ENCODE measurements at places on chromosomes 3 and 15. TPM values are rescaled to one million over a fixed set of nuclear protein-coding genes. Genes with fewer than 3 reads are reported as not detected.
A peak's percentile ranks its signal among the peaks of the same experiment; 100 is the strongest.

IL17RB gene
- total RNA-seq = 2.2 TPM

TKT gene
- 331 TPM for total RNA-seq

GOLGA8S gene
- not detected for total RNA-seq

PLCB2 gene
- total RNA-seq = 33.8 TPM

COX17 gene
- 111 TPM for total RNA-seq

CPA3 gene
- total RNA-seq = not detected

CFAP100 gene
- not detected for total RNA-seq

DNA sequence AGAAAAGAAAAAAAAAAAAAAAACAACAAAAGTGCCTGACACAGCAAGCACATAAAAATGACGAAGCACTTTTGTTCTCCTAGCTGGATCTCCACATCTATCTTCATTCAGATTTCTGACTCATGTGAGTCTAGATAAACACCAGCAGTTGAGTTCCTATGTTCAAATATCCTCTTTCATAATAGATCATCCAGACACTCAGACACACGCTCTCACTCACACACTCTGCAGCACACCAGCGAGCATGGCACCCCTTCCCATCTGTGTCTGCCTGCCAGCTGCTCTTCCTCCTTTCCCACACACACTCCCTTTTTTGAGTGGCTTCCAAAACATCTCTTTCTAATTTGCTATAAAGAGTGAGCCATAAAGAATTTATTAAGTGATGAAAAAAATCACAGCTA is 19.8 kb upstream of the CELF6 start:
- no peak for DNase-seq

- DNase-seq = no peak
Measured at GRCh38 chr15:87573039-87573438, 683.5 kb downstream of the NTRK3 start.

DNA sequence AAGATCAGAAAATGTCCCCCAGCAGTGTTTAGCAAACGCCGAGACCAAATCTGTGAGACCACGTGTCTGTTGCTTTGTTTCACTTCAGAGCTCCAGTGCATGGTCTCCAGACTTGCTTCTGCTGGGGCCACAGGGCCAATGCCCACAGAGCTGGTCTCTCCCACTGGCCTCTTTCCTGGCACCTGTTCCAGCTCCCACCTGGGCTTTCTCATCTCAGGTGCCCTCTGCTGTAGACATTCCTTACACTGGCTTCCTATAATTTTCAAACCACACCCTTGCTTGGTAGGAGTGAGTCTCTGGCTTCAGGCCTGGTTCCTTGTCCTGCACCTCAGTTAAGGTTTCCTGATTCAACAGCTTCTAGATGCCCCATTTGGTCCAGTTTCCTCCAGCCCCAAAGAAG is 243.1 kb downstream of the ADAMTS17 start:
- no peak for DNase-seq

- no peak for DNase-seq
Measured at GRCh38 chr15:92812271-92812670, 87.9 kb upstream of the CHD2 start.

DNA sequence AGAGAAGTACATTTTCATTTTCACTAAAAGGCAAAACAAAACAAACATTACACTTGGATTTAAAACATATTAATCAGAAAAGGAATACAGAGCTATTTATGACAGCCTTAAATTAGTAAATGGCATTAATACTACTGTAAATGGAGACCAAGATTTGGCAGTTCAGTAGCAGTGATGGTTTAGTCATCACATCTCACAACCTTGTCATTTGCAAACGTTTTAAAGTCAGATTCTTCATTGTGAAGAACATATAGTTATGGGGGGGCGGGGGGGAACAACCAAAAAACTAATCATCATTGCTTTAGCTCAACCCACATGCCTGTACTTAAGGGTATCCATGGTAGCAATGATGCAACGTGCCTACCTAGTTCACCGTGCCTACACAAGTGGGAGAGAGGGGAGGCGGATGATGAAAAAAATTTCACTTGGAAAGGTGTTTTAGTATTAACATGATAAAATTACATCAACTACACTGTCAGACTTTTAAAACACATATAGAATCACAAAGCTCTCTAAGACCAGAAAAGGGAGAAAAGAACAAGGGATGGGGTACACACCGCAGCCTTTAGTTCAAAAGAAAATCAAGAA is 40.1 kb downstream of the DLG1 start:
- DNase-seq = no peak

- DNase-seq = no peak
Measured at GRCh38 chr3:73868688-73869315, 244.1 kb upstream of the PDZRN3 start.

DNA sequence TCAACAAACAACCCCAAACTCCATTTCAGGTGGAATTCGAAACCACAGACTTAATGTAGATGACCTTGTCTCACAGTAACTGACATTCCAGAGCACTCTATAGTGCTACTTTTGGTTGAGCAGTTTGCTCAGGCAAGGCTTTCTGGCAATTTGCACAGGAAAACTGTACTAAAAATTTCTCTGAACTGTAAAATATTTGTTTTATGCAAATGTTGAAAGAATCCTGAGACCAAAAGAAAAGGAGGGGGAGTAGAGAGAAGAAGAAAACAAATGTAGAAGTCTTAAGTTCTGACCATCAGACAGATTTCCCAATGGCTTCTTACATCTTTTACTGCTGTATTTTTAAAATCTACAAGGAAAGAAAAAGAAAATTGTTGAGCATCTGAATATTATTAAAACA is 53.5 kb downstream of the DTWD1 start:
- no peak for DNase-seq

- no peak for DNase-seq
Measured at GRCh38 chr15:66670762-66671580, 31.1 kb upstream of the SMAD6 start.

DNA sequence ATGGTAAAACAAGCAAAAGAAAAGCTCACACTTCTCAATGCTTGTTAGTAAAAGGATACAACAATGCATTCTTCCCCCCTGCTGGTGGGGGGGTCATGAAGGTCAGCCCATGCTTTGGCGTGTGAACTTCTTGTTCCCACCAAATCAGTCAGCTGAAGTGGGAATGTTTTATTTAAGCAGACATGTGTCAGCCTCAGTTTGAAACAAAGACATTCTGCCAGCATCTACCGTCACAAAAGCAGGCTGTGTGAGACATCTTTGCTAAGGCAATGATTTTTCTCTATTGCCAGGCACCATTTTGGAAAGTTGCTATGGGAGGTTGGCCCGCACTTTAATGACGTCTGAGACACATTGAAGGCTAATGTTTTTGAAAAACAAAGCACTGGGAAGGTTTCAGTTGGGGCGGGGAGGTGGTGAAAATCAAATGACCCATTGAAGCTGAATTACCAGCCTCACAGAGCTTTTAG is 206.6 kb downstream of the TLE3 start:
- no peak for DNase-seq

GRCh38 chr3:177889161-177889560 is 647.1 kb upstream of the KCNMB2 start:
- DNase-seq = no peak

DNA sequence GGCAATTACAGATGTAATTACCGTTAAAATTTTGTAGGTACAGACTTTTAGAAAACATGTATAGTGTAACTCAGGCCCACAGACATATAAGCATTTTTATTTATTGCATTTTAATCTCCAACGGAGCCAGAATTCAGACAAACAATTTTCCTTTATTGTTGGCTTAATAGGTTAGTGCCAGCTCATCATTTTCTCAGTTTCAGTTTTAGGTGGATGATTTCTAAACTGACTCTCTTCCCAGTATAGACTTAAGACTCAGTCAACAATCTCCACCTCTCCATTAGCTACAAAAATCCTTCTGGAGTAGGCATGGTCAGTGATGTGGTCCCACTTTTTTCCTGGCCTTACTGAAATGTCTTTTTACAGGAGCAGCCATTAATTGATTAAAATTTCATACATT is 994.6 kb downstream of the TBL1XR1 start:
- no peak for DNase-seq

GRCh38 chr15:100720406-100720967 is 118.1 kb downstream of the ASB7 start:
- DNase-seq = no peak

DNA sequence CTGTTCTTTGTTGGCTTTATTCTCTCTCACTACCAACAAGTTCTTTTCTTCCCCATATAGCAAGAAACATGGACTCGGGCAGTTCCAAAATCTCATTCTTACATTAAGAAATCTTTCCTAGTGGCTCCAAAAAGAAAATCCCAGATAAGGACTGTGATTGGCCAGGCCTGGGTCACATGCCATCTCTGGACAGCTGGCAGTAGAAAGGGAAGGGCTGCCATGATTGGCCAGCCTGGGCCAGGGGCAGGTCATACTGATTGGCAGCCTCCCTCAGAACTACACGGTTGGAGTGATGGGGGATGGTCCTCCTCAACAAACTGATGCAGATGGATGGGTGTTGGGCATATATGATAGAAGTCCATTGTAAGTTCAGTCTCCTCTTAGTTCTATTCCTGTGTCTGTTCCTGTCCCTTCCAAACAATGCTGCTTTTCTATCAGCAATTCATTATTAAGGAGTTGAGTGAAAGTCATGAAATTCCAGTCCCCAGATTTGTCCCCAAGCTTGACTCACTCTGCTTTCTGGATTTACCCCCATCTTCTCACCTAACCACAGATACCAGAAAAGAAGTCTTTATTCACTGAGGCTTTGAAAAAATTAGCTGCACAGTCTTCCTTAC is 175.5 kb downstream of the ATG7 start:
- no peak for DNase-seq

DNA sequence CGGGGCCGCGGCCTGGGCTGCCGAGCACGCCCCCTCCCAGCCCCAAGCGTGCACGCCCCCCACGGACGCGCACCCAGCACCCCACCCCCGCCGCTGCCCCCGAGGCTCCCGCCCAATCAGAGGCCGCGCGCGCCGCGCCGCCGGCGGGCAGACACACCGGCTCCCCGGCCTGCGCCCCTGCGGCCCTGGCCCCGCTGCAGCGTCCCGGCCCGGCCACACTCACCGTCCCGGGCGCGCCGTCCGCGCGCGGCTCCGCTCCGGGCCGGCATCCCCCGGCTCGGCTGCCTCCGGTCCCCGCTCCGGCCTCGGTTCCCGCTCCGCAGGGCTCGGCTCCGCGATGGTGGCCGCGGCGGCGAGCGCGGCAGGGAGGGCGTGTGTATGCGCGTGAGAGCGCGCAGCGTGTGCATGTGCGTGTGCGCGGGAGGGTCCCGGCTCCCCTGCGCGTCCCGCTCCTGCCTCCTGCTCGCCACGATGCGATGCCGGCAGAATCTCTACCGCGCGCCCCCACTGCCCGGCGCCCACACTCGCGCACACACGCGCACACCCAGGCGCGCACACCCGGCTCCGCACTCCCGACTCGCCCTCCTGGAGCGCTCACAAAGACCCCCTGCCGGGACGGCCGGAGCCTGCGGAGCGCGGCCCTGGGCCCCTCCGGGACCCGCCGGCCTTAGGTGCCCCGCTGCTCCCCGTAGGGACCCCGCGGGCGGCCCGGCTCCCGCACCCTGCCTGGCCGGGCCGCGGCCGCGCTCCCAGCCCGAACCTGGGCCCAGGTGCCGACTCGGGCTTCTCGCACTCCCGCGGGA is 186.5 kb upstream of the LINGO1 start:
- DNase-seq = no peak

GRCh38 chr15:55897560-55898336 is 95.7 kb downstream of the NEDD4 start:
- no peak for DNase-seq

DNA sequence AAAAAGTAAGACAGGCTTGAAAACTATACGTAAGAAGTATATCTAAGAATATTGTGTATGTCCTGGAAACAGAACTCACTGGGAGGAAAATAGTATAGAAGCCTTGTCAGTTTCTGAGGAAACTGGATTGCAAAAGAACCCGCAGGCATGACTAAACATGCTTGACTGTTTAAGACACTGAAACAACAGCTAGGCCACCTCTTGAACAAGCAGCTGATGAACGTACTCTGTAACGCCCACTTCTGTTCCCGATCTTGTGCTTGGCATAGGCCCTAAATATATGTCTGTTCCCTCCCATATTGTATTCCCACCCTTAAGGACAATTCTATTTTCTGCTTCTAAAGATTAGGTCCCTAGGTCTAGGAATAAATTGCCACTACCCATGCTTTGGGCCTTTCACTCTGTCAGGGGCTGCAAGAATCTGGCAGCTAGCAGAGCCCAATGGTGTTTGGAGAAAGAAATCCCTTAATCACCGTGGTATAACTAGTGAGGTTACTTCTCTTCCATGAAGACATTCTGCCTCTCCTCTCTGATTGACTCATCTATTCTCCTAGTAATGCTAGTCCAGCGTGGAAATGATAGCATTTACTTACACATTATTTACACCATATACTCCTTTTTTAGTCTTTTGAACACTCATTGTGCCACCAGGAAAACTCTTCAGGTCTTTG is 46.2 kb downstream of the CD200 start:
- no peak for DNase-seq

GRCh38 chr3:178003756-178004155 is 532.5 kb upstream of the KCNMB2 start:
- no peak for DNase-seq

DNA sequence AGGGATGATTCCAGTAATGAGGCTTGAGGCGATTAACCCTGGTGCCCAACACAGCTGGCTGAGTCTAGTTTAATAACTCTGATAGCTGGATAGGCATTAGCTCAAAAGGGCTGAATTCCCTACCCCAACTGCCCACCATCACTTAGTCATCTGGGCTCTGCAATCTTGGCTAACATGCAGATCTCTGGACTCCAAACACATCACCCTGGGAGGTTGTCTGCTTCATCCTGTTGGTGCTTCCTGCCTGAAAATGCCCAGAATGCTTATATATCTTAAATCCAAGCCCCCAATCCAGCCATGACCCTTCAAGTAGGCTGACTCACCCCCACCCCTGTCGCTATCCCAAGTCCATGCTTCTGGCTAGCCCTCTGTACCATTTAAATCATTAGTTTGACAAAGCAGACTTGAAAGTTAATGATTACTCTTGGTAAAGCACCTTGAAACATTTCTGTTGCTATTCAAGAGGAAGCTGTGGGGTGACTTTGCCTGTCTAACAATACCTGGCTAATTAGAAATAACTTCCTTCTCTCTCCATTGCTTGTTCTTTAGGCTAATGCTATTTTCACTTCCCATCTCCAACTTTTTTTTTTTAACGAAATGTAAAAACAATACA is 107.0 kb upstream of the RORA start:
- peak; percentile 11 for DNase-seq

DNA sequence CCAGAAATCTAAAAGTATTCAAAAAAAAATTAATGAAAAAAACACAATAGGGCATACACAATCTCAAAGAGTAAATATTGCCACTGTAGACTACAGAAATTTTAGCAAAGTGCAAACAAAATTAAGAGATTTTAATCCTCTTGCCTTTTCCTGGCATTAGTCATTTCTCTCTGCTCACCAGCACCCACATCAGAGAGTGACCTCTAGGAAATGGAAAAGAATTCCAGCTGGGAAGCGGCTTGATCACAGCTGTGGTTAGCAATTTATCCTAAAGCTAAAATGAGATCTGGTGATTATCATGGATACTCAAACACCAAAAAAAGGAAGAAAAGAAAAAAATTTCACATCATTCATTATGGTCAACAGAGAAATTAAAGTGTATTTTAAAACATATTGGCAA is 7.5 kb downstream of the CSNK1G1 start:
- no peak for DNase-seq

DNA sequence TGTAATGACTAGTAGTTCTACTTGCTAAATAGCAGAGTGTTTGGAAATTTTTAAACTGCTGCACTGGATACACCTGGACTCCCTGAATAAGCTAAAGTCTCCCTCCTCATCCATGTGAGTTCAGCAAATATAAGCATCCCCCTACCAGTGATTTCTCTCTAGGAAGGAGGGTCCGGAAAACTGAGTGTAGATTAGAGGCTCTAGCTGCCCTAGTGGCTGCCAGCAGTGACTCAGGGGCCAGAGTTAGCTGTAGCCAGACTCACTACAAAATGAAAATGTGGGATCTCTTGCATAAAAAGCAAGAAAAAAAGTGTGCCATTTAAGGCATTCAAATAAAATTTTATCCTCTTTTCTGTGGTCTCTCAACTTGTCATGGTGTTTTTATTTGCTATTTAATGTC is 485.0 kb upstream of the ATP11B start:
- DNase-seq = no peak
